ENCODE measurements at places on chromosomes 7 and 10.

DNA sequence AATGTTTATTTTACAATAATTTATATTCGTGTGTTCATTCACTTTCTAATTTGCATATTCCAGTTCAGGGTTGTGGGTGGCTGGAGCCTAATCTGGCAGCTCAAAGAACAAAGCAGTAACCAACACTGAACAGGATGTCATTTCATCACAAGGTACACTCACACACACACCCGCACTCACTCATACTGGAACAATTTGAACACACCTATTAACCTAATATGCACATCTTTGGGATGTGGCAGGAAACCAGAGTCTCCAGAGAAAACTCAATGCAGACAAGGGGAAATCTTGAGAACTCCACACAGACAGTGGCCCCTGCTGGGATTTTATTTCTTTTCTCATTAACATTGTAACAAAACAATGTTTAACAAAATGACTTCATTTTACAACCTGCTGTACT lies 97.4 kb downstream of the TWIST1 start:
- no peak for DNase-seq

DNA sequence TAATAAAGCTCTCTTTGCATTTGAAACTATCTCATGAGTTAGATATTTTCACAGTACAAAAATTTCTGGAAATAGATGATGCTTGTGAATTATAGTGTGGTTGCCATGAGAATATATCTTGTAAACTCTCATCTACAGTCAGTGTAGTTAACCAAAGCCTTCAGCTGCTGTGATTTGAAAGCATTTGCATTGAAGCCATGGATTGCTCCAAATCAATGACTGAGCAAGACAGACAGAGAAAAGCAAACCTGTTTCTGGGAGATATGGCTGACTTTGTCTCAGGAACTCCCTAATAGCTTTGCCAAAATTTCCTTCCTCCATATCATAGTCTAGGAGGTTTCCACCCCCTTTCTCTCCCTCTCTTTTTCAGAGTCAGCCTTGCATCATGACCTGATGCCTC lies 955.3 kb downstream of the REEP3 start:
- DNase-seq = no peak

DNA sequence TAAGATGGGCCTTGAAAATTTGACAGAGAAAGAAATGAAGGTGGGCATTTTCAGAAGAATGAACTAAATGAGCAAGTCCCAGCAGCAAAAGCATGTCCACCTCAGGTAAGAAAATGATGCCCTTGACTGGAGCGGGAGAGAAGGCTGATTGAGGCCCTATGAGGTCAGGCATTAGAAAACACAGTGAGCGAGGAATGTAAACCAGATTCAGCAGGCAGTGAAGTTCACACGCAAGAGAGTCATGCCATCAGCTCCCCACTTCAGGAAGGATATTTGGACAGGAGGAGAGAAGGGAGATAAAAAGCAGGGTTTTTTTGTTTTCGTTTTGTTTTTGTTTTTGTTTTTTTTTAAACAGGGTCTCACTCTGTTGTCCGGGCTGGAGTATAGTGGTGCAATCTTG lies 166.4 kb downstream of the PPP1R17 start:
- no peak for DNase-seq

DNA sequence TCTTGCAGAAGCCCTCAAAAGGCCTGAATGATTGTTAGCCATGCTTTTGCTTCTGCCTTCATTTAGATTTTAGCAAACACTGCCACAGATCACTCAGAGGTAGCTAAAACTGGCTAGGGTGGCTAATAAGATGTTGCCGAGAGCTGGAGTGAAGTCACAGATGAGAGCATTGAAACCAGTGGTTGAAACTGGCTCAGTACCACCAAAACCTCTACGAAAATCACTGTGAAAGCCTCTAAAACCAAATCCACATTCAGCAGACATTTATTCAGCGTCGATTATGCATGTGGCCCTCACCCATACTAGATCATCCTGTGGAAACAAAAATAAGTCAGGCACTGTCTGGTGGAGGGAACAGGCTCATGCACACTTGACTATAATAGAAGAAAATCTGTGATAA lies 50.8 kb downstream of the PIK3CG start:
- DNase-seq = no peak

- no peak for DNase-seq
Measured at GRCh38 chr10:84626397-84627087, 298.2 kb downstream of the CCSER2 start.

Data from stimulated activated CD4-positive, alpha-beta T cell treated with anti-CD3 and anti-CD28 coated beads, Interleukin-12 subunit alpha, Interleukin-12 subunit beta, amount 100 ng/mL, for 24 hours (primary cell).